ENCODE measurements at places on chromosomes 7 and 10. TPM values are rescaled to one million over a fixed set of nuclear protein-coding genes. Genes with fewer than 3 reads are reported as not detected.

DNA sequence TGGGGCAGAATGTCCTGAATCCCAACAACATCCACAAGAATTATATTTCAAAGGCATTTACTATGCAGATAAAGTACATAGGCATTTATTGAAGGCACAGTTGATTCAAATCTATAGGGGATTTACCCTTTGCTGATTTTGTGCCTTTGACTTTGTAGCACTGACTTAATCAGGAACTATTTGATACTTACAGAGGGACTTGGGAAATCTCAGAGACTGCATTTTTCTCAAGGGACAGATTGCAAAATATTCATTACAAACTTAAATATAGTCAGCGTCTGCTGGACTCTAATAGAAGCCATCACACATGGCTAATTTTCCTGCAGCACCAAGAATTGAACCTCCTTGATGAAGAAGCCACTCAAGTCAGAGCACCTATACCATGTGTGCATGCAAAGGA lies 44.9 kb downstream of the FAS start:
- H3K4me1 ChIP-seq: peaks cover 4% of the 10 kb centered on the region
- peaks cover 3% of the 10 kb centered on the region for H3K36me3 ChIP-seq
- H3K4me3 ChIP-seq: no peak overlapping the region

DNA sequence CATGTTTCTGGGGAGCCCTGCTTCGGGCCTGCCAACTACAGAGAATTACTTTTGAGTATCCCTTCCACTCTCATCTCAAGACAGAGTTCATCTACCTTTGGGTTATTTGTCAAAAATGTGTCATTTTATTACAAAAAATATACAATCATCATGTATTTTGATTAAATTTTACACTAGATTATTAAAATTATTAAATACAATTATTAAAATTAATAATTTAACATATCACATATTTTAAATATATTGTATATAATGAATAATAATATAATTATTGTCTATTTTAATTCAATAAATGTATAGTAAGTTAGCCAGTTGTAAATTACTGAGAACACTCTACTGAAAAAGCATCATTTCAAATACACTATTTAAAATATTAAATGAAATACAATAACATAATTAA lies 50.9 kb downstream of the FIGNL1 start:
- DNase-seq: no peak
- peaks cover 42% of the 10 kb centered on the region for H3K36me3 ChIP-seq
- H3K4me1 ChIP-seq: peaks cover 46% of the 10 kb centered on the region

- H3K27ac ChIP-seq: no peak overlapping the region
- no peaks in the 10 kb centered on the region for H3K4me1 ChIP-seq
- H3K4me3 ChIP-seq: no peak overlapping the region
Measured at GRCh38 chr10:117884093-117884492, 162.6 kb downstream of the RAB11FIP2 start.

GRCh38 chr7:46930366-46930765 lies 651.5 kb downstream of the TNS3 start:
- no peak for DNase-seq
- no peaks in the 10 kb centered on the region for H3K27me3 ChIP-seq
- no peak overlapping the region for H3K4me3 ChIP-seq
- H3K36me3 ChIP-seq: no peaks in the 10 kb centered on the region
- H3K4me1 ChIP-seq: no peaks in the 10 kb centered on the region
- no peak overlapping the region for H3K27ac ChIP-seq

DNA sequence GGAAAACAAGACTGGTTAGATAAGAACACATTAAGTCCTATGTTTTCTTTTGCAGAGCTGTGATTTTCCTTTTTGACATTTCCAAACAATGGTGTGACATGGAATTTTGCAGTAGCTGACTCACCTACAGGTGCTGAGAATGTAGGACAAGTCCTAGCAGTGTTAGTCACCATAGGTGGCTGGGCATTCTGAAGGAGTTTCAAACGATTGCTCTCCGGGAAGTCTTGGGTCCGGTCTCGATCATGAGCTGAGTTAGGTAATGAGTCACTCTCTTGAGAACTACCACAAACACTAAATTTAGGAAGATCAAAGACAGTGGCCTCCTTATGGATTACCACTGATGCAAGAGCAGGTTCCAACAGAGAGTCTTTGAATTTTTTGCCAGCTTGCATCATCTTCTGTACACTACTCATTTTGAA lies 3.6 kb downstream of the FIGNL1 start:
- peaks cover 47% of the 10 kb centered on the region for H3K4me1 ChIP-seq
- peak overlapping the region; percentile 28 for H3K4me3 ChIP-seq
- no peak overlapping the region for H3K27ac ChIP-seq
- H3K27me3 ChIP-seq: no peaks in the 10 kb centered on the region
- peaks cover 33% of the 10 kb centered on the region for H3K36me3 ChIP-seq

The MEST gene
- total RNA-seq: 11.6 TPM

The TUBAL3 gene
- total RNA-seq: not detected

The TMEM176A gene
- 0.54 TPM for total RNA-seq

The WNT2 gene
- total RNA-seq: not detected

The ZNF775 gene
- total RNA-seq: 5.4 TPM
